ENCODE measurements at places on chromosomes 3 and 15.

DNA sequence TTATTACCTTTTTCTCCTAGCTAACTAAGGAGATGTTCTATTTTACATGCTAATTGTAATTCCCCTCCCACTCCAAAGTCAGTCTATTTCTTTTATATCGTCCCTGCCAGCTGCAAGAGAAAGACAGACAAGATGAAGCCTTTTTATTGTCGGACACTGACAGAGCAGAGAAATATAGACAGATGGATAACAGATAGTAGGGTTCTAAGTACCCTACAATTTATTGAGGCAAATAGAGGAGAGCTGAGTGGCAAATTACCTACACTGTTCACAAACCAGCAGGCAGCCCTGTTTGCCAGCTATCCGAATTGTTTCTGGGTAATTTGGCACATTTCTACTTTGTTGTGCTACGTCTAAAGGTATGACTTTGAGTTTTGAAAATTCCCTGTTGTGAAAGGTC is 392.3 kb upstream of the ZNF717 start:
- no peak for DNase-seq

GRCh38 chr15:46315434-46315833 is 680.6 kb downstream of the SQOR start:
- no peak for DNase-seq

GRCh38 chr3:21524133-21524532 is 226.9 kb downstream of the ZNF385D start:
- no peak for DNase-seq

DNA sequence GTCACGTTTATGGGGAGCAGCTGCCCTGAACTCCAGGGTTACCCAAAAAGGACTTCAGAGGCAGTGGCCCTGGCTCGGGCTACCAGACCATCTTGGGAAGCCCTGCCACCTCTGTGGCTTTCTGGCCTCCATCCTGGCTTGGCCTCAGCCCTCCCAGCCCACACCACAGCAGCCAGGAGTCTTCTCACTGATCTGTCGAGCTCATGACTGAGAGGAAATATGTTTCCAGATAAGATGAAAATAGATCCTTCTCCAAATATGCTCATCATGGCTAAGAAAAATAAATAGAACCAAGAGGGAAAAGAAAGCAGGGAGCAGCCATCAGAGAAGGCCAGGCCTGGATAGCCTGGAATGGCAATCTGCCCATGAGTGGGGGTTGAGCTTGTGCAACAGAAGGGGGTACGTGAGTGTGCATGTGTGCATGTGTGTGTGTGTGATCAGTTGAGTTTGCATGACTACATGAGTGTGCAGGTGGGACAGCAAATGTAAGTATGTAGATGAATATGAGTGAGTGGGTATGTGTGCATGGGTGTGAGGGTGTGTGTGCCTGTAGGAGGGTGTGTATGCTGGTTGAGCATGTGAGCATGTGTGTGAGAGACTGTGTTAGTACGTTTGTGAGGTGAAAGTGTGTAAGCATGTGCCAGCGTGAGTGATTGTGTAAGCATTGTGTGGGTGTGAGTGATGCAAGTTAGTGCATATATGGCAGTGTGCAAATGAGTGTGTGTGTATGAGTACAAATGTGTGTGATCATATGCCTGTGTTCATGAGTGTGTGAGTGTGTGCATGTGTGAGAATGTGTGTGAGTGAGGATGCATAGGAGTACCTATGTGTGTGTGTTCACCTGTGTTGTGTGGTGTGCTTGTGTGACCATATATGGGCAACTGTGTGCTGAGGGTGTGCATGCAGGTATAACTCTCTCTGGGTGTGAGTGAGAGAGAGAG is 9.9 kb upstream of the RFT1 start:
- no peak for DNase-seq

GRCh38 chr3:23094412-23094811 is 108.7 kb upstream of the UBE2E2 start:
- DNase-seq, result no peak

DNA sequence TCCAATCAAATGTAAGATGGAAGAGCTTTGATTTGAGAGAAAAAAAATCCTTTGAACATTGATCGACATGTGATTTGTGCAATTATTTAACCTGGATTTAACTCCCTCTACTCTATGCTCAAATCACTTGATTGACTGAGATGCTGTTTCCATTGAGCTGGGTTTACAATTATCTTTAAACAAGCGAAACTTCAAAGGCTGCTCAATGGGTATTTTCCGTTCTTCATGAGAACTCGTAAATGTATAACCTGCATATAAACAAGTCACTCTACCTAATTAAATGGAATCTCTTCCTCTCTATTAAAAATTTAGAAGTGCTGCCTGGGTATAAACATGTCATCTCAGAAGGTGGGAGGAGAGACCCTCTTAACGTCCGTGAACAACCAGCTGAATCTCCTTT is 71.9 kb downstream of the ANXA2 start:
- DNase-seq, result no peak
